ENCODE measurements at places on chromosomes 4 and X. TPM values are rescaled to one million over a fixed set of nuclear protein-coding genes. Genes with fewer than 3 reads are reported as not detected.

The SLC6A14 gene
- not detected for total RNA-seq

DNA sequence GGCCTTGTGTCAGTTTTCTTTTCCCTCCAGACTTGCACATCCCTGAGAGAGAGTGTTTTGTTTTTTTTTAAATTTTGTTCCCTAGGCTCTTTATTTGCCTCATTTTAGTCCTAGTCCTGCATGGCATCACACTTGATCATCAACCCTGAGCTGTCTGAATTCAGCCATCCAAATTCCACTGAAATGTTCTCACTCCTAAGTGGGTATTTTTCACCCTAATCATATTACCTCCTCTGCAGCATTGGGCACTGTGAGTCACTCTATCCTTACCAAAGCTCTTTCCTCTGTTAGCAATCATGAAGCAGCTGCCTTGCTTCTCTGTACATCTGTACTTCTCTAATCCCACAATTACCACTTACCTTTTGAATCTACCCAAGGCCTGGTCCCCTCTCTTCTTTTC, 356.6 kb upstream of the MAGEB2 start:
- peak; percentile 60 for DNase-seq

DNA sequence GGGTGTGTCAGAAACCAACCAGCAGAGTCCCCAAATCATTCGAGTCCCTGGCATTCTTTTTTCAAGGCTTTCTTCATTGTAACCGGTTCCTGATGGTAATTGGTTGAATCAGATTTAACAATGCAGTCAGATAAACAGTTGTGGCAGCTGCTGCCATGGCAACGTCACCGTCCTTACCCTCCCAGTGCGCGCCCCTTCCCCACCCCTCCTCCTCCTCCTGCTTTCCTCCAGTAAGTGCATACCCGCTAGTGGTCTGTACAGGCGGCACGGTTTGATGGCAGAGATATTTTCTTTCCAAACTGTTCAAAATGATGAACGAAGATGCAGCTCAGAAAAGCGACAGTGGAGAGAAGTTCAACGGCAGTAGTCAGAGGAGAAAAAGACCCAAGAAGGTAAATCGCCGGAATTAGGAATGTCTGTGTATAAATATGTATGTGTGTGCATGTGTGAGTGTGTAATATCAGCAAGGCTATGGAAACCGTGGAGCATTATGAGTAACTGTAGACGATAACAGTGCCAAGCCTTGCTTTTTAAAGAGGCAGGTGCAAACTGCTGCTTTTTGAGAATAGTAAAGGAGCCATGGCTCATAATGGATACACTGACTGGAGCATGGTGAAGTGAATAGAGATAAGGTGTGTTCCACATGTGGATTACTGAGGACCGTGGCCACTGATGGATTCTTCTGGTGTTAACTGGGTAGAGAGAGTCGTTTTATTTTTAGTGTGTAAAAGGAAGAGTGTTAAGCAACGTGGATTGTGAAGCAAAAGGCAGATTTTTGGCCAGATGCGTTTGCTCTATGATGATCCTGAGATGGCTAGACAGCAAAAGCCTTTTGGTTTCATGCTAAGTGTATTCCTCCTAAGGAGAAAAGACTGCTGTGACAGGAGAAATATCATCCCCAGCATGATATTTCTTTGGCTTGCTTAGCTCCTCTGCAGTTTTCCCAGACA, at the start of gene ANK2:
Gene ANK2, plus strand, starts transcription at position 233 of the 950 bp plus-strand sequence. Its CDS starts 76 bp downstream, at position 309.
- DNase-seq, result no peak

- no peak for DNase-seq
Measured at GRCh38 chr4:38563707-38564495, 100.1 kb upstream of the KLF3 start.

DNA sequence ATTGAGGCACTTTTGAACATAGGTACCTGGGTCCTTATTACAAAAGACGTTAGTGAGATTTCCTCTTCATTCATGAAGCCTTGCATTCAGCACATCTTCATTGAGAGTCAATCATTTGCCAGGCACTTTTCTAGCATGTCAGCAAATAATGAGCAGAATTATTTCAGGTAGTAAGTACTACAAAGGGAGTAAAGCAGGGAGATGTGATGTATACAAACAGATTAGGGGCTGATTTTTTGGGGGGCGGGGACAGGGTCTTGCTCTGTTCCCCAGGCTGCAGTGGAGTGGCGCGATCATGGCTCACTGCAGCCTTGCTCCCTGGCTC, 638 bp upstream of the CCKAR start:
- DNase-seq, result no peak

DNA sequence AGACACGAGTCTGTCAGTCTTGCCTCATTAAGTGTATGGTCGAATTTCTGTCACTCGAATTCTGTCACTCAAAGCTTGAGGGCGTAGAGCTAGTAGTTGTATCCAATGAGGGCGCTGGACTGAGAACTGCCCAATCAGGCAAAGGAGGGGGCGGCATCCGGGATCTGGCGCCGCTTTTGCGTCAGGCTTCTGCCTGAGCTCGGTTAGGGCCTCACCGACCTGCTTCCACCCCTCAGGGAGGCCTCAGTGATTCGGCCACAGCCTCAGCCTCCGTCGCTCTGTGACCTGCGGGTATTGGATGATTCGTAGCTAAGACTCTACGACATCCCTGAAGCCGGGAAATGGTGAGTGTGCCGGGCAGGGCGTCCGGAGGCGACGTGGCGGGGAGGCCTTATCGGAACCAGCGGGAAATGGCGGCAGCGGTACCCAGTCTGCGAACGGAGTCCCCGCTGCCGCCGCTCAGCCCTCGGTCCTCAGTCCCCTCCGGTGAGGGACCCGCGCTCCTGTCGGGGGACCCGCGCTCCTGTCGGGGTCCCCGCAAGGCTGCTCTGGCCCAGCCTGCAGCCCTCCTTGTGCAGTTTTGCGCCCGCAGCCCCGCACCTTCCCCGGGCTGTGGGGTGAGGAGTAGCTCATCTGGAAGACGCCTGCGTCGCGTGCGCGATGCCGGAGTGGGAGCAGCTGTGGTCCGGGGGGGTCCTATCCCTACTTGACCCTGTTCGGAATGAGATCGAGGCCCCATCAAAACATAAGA, 88.3 kb downstream of the ZNF718 start:
- peak; percentile 50 for DNase-seq
